ENCODE measurements at places on chromosomes 13 and 19.

GRCh38 chr13:28137596-28137995 lies 749 bp upstream of the PAN3 start:
- no peak for DNase-seq

- DNase-seq: no peak
Measured at GRCh38 chr13:27638521-27638920, 16.8 kb downstream of the POLR1D start.

DNA sequence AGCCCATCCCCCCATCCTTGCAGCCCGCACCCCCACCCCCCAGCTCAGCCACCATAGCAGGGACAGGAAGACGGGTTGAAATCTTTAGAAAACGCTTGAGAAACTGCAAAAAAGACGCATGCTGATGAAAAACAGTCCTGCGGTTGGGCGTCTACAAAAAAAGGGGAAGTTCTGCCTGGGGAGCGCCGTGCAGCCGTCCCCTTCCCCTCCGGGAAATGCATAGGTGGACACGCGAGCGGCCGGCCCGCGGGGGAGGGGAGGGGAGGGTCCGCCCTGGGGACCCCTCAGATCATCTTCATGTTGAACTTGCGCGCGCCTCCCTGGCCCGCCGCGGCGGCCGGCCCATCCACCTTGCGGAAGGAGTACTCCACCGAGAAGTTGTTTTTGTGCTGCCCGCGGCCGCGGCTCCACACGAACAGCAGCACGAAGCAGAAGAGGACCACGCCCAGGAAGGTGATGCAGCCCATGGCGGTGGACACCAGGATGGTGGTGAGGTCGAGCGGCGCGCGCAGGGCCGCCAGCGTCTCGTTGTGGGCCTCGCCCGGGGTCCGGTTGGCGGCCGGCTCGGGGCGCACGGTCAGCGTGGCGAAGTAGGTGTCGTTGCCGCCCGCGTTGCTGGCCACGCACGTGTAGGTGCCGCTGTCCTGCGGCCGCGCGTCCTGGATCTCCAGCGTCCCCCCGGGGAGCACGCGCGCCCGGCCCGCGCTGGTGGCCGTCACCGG lies 7.9 kb upstream of the PEAK3 start:
- no peak for DNase-seq

- DNase-seq: no peak
Measured at GRCh38 chr13:28340272-28340793, 154.6 kb downstream of the FLT1 start.

DNA sequence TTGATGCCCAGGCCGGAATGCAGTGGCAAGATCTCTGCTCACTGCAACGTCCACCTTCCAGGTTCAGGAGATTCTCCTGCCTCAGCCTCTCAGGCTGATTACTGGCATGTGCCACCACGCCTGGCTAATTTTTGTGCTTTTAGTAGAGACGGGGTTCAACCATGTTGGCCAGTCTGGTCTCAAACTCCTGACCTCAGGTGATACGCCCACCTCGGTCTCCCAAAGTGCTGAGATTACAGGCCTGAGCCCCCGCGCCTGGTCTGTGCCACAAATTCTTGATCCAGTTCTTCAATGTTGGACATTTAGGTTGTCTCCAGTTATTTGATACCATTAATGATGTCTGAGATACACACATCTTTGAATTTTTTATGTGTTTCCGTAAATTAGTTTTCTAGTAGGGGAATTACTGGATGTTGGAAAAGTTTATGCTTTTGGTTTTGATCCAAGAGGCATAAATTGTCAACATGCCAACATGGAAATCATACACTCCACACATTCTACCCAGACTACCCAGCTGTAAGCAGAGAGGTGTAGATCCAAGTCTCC lies 525 bp upstream of the COG3 start:
- DNase-seq: no peak

- no peak for DNase-seq
Measured at GRCh38 chr19:38145623-38146022, 78.4 kb downstream of the DPF1 start.

DNA sequence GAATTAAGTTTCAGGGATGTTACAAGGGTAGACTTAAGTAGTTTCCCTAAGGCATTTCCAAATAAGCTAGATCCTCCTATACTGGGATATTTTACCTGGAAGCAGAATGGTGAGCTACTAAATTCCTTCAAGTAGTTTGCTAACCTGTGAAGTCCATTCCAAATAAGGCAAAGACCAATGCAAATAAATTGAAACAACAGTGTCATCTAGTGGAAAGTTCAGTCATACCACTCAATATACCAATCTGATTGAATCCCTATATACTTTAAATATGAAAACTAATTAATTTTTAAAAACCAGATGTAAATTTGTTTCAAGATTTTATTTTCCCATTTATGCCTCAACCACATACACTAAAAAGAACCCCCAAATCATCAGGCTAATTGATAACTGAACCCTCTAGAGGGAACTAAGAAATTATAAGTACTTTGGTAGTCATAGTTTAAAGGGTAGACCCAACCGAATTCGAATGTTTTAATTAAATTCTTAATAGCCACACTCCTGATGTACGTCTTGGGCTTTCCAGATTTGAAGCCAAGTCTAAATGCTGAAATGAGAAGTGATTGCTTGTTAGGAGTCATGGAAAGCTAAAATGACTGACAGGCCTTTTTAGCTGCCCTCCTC lies 223.7 kb downstream of the TBC1D4 start:
- no peak for DNase-seq

GRCh38 chr13:107842562-107843180 lies 372.7 kb downstream of the LIG4 start:
- DNase-seq: no peak

- DNase-seq: no peak
Measured at GRCh38 chr13:50055454-50055853, 40.2 kb downstream of the KCNRG start.

DNA sequence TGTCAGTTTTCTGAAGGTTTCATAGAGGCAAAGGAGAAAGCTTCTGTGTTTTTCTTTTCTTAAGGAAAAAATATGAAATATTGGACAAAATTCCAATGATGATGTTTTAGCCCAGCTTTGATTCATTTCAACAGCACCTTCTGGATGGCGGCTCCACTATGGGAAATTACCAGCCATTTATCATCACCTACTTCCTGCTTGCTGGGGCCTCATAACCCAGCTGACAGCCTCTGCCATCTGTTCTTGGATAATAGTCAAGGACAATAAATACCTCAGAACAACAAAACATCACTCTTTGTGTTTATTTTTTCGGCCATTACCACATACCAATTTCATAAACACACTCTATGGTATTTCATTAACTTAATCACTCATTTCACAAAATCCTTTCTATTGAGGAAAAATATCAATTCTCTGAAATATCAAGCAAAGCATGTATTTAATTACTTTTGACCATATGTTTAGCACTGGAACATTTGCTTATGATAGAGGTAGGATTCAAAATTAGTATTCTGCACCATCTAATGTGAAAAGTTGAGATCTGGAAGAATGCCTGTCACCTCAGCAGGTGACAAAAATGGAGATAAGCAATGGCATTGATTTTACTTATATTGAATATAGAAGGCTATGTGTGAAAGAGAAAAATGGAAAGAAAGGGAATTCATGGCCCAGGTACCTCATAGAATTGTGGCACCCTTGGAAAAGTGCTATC lies 629.7 kb downstream of the LIG4 start:
- DNase-seq: no peak

GRCh38 chr13:50526661-50527071 lies 316.8 kb downstream of the DLEU7 start:
- no peak for DNase-seq

Measured in posterior cingulate gyrus (tissue), 11 donors.